Stimulated activated CD4-positive, alpha-beta T cell treated with anti-CD3 and anti-CD28 coated beads, Interleukin-2, amount 100 ng/mL, for 24 hours (primary cell): ENCODE measurements at places on chromosomes 11 and 22.

DNA sequence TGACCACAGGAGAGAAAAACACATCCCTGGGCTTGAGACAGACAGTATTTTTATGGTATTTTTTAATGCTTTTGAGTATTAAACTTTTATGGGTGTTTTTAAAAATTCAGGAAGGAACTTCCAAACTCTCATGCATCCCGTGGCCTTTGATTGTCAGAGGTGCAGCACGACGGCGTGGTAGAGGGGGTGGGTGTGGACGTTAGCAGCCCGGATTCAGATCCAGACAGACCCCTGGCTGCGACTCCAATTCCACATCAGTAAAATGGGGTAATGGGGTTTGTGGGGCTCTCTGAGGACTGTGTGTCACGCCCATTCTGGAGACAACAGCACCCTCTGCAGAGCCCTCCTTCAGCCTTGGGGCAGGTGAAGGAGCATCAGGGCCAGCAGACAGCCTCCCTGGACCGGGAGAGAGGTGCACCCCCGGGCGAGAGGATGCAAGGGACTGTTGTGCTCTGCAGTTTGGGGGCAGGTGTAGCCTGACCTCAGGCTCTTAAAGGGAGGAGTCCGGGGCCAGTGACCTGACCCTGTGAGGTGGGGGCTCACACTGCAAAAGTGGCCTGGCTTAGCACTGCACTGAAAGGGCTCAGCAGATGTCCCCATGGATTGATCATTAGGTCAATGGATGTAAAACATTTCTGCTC lies 1024.3 kb downstream of the TBC1D22A start:
- DNase-seq: no peak

- DNase-seq: no peak
These were observed 16.8 kb downstream of the RCN1 start for GRCh38 chr11:32107647-32108046.

GRCh38 chr11:1845561-1846452 lies 7.0 kb downstream of the TNNI2 start:
- no peak for DNase-seq

DNA sequence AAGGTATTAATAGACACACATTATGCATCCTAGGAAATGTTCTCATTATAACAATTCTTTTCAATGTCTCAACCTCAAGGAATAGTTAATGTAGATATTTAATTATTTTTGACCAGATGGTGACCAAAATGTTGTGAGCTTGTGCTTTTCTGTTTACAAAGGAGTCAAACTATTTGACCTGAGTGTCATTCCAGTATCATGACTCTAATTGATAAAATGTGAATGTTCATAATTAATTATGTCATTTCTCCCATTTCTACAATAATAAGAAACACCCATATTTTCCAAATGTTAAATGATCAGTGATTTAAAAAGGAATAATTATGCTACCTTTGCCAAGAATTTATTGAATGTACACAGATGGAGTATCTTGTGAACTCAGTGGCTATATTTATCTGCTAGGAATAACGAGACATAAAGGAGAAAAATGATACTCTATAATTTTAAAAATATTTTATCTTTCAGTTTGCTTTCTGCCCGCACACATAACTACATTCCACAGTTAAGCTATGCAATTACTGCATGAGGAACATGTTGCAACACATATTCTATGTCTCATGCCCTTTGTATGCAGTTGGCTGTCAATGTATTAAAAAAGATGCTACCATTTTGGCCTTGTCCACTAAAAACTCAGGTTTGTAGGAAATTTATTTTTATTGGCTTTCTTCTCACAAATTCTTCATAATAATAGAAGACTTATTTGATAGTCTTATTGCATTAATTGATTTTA lies 376.7 kb upstream of the CCDC179 start:
- DNase-seq: no peak

GRCh38 chr22:17637490-17638181 lies 921 bp upstream of the BCL2L13 start:
- no peak for DNase-seq

DNA sequence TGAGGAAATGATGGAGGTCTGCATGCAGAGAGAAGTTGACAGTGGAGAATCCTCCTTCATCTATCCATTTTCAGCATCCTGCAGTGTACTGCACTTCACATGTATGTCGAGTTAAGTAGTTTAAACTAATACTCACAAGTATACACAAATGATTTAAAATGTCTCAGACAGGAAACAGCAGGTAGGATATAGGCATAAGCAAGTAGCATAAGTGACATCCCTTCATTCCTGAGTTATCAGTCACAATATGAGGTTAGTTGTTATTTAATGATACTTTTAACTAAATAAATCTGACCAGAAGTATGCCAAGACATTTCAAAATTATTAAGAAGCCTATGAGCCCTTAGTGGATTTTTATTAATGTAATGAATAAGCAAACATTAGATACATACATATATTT lies 37.4 kb downstream of the MTMR2 start:
- DNase-seq: no peak
